ENCODE measurements at places on chromosomes 5 and 9.

- no peak for DNase-seq
Observed at GRCh38 chr9:107948601-107949000, 459.0 kb upstream of the KLF4 start.

DNA sequence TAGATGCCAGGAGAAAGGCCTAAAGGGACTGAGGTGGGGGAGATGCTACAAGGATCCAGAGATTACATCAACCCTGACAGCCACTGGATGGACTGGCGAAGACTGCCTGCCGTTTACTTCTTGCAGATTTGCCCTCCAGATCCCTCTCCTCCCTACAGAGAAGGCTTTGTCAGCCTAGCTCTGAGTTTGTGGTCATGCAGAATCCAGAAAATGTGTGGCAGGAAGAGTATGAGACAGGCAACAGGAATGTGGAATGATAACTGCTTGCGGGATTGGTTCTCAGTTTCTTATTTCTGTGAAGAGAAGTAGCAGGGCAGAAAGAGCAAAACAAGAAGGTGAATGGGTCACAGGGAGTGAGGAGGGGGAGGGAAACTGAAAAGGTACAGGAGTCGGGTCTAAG is 129.6 kb downstream of the TLE1 start:
- peak; percentile 66 for DNase-seq

DNA sequence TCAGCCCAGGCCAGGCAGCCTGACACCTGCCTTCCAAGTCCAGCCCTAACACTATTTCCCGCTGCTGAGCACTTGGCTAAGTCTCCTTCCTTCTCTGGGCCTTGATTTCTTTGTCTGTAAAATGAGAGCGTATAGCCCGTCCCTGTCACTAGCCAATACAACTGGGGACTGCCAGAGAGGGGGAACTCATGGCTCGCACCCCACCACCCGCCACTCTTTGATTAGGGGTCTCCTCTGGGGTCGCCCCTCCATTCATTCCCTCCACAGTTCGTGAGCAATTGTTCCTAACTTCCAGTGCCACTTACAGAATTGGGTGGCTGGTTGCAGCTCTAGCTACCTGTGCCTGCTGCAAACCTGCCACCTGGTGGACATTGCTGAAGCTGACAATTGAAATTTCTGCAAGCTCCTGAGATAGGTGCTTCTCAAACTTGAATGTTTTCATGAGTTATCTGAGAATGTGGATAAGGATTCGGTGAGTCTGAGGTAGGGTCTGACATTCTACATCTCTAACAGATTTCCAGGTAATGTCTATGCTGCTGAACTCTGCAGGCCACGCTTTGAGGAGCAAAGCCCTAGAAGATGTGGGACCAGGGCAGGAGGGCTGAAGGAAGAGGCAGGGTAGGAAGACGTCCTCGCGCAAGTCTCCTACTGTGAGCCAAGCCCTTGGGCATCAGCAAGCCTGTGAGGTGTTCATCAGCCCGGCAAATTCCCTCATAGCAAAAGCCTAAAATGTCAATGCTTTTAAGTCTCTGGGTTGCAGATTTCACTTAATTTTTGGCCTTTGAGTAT is 13.3 kb upstream of the RECK start:
- no peak for DNase-seq

DNA sequence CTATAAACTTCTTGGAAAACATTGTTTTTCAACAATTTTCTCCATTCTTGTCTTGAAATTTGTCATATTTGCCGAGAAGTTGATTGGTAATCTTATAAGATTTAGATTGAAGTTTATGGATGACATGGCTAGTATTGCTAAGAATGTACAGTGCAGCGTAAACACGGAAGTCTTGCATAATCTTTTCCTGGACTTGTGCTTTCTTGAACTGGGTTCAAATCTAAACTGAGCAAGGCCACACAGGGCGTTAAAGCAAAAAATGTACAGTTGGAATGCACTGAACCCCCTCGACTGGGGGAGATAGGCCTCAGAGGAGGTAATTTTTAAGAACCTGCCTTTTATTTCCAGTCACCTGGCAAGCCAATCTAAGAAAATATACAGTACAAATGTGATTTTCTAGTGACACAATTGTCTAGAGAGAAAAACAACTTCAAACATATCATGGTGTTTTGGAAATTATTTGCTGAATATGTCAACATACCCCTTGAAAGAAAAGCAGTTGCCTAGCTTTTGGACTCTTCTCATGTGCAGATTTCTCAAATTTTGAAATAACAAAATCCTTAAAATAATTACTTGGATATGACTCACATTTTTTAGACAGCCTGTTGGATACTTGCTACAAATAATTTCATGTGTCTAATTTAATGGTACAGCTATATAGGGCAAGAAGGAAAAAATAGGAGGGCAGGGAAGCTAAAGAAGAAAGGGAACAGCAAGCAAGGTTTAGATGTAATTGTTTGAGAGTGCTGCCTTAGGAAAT is 18.5 kb upstream of the GAS1 start:
- no peak for DNase-seq

GRCh38 chr5:313806-314376 is 7.6 kb upstream of the AHRR start:
- no peak for DNase-seq

DNA sequence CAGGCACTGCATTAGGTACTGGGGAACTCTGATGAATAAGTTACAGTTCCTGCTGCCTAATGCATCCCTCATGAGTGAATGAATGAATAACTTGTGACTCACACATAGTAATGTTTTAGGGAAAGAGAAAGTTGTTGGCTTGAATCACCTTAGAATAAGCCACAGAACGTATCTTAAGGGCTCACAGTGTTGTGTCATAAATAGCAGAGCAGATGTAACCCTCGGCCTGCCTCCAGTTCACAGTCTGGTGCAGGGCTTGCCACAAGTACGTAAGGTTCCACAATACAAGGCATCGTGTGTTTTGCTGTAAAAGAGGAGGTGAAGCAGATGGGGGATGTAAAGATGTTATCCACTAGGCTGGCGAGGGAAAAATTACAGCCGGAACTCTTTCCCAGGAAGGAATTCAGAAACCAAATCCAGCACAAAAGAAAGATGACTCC is 218.7 kb downstream of the TRPM3 start:
- DNase-seq = peak; percentile 98

DNA sequence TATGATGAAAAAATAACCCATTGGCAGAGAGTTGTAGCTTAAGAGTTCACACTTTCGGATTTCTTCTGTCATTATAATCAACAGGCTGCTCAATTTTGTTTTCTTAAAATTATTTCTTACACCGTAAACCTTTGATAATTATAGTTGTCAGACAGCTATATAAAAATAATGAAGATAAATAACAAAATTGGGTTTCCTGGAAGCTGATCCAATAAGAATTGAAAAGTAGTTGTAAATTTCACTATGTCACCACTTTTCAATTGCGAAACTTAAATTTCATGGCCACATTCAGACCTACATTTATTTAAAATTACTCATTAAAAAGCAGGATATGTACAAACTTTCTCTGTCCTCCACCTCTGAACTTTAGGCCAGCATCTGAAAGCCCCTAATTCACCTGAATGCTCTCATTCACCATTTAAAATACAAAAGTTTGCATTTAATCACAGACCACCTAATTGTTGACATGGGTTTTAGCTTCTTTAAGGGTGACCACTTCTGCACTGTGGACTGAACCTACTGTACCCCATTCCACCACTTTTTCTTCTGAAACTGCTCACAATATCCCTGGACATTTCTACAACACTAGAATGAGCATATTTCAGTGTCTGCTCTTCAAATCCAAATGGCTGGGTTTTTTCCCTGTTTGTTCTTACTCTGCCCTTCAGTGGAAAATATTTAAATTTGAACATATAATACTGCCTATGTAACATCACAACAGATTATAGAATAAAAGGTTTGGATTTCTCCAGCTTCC is 680 bp downstream of the SELENOP start:
- DNase-seq = no peak

- no peak for DNase-seq
Observed at GRCh38 chr5:122874179-122874875, 28.9 kb downstream of the SNX24 start.
